T-helper 2 cell (primary cell): ENCODE measurements at places on chromosomes 6 and 20.

GRCh38 chr6:20712011-20712410 lies 177.8 kb downstream of the CDKAL1 start:
- no peak for DNase-seq

DNA sequence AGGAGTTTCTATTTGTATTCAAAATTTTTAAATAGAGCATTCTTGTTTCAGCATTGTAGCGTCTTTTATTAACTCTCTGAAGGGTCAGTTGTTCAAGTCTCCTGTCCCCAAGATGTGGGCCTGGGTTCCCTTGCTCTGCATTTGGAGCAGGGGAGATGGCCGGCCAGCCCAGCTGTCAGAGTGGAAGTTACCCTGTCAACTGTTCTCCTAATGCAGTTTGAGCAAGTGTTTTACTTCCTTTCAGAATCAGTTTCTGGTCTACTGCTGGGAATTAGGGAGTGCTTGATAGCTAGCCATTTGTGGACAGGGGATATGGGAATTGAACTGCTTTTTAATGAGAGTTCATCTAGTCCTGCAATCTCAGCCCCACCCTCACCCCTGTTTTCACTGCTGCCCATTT lies 116.6 kb downstream of the QKI start:
- no peak for DNase-seq

DNA sequence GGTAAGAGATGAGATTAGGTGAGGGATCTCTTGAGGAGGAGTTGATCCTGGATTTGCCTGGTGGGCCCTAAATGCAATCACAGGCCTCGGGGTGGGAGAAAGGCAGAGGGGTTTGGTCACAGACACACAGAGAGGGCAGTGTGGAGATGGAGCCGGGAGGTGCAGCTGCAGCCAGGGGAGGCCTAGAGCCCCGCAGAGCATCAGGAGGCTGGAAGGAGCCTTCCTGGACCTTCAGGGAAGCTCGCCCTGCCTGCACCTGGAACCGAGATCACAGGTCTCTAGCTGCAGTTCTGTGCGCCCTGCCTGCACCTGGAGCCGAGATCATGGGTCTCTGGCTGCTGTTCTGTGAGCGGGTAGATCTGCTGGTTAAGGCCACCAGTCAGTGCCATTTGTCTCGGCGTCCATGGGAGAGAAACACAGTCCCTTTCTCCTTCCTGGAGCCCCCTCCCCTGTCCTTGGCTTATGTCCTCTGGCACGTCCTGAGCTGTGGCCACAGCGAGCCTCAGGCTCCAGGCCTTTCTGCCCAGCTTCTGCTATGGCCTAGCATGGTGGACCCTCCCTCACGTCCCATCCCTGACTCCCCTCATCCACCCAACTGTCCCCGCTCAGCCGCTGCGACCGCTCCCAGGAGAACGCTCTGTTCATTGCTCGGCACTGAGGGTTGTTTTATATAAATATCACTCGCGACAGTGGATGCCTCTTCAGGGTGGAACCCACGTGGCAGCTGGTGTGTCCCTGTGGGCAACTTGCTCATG lies 112.0 kb downstream of the DACT2 start:
- no peak for DNase-seq

DNA sequence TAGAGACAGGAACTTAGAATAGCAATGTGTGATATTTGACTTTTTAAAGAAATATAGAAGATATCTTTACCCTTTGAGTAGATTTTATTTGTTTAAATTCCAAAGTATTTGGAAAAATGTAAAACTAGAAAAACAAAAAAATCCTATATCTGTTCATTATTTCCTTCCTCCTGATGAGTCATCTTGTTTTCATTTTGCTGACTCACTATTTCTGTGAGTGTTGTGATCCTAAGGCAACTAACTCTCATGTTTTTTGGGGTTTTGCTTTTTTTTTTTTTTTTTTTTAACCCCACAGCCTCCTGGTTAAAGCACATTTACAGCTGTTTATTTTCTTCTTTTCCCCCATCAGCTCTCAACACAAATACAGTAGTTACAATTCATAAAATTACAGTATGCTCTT lies 37.8 kb upstream of the THEMIS start:
- DNase-seq, result peak; percentile 77

GRCh38 chr6:92126088-92126487 lies 1293.3 kb downstream of the EPHA7 start:
- no peak for DNase-seq

DNA sequence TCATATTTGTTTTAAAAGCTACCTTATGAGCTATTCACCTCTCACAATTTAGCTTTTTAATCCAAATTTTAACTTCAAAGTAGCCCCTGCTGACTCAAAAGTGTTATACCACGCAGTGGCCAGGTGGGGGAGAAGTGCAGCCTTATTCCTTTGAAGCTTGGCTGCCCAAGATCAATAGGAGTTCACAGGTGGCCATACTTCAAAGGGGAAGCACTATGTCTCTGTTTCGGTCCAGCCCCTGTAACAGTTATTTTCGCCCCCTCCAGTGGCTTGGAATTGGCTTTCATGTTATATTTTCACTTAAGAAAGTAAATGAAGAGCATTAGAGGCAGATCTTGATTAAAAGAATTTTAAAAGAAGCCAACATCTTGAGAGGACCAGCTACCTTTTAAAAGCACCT lies 608.4 kb downstream of the EPHA7 start:
- no peak for DNase-seq

DNA sequence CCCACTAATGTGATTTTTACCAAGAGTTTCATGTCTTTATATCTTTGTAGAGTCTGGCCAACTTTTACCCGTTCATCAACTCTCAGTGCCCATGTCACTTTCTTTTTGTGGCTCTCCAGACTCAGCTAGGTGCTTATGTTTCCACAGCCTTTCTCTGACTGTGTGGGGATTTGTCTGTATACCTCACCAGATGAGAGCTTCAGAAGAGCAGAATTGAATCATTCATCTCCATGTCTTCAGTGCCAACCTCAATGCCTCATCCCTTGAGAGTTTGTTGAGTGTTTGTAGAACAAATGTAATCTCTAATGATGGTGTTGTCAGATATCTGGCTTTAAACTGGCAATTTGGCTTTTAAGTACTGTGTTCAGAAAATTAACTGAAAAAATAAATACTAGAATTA lies 16.8 kb upstream of the CCN2 start:
- DNase-seq, result no peak

GRCh38 chr6:3489961-3490624 lies 33.2 kb upstream of the SLC22A23 start:
- DNase-seq, result no peak

- no peak for DNase-seq
Measured at GRCh38 chr6:38193051-38193450, 373.5 kb downstream of the ZFAND3 start.

- DNase-seq, result no peak
Measured at GRCh38 chr6:106509420-106510089, 119.7 kb downstream of the RTN4IP1 start.

DNA sequence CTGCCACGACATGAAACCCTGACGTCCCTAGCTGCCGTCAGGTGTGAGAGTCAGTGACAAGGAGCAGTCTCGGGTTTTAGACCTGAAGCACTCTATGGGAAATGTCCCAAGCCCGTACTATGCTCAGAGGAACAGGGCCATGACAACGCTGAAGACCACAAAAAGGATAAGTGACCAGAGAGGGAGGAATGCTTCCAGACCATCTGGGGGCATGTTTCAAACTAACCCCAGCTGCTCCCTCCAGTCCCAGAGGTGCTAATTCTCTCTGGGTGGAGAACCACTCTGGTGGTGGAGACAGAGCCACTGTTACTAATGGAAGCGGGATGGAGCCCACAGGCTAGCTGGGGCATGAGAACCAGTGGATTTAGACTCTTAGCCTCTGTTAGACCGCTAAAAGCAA lies 8.7 kb downstream of the AURKA start:
- DNase-seq, result no peak

GRCh38 chr6:46051962-46052361 lies 36.3 kb upstream of the CLIC5 start:
- DNase-seq, result no peak

DNA sequence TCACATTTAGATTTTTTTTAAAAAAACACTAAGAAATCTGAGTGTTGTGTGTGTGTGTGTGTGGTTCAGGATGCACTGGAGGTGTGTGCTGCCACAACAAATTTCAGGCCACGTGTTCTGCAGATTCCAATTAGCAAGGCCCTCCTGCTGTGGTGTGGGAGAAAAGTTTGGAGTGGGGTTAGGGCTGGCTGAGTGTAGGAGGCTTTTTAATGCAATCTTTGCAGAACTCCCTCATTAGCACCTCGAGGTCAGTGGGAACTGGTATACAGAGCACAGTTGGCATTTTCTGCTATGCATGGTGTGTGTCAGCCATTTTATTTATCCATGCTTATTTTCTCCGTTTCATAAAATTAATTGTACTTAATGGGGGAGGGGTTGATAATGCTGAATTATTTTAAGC lies 187.6 kb downstream of the SOX4 start:
- no peak for DNase-seq

GRCh38 chr20:57622579-57623381 lies 2.6 kb upstream of the ZBP1 start:
- peak; percentile 38 for DNase-seq

DNA sequence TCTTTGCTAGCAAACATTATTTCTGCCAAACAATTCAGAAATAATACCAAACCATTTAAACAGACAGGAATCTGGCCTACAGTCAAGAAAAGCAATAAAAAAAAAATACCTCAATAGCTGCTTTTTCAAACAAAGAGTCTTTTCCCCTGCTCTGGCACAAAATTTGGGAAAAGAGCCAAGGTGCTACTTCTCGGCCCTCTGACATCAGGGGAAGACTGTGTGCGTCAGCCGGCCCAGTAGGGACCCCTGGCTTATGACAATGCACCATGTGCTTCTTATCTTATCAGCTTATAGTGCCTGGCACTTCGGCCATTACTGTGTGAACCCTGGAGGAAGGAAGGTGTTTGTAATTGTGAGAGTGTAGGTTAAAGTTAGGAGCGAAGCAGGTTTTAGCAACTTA lies 89.4 kb downstream of the PDE10A start:
- DNase-seq, result no peak

DNA sequence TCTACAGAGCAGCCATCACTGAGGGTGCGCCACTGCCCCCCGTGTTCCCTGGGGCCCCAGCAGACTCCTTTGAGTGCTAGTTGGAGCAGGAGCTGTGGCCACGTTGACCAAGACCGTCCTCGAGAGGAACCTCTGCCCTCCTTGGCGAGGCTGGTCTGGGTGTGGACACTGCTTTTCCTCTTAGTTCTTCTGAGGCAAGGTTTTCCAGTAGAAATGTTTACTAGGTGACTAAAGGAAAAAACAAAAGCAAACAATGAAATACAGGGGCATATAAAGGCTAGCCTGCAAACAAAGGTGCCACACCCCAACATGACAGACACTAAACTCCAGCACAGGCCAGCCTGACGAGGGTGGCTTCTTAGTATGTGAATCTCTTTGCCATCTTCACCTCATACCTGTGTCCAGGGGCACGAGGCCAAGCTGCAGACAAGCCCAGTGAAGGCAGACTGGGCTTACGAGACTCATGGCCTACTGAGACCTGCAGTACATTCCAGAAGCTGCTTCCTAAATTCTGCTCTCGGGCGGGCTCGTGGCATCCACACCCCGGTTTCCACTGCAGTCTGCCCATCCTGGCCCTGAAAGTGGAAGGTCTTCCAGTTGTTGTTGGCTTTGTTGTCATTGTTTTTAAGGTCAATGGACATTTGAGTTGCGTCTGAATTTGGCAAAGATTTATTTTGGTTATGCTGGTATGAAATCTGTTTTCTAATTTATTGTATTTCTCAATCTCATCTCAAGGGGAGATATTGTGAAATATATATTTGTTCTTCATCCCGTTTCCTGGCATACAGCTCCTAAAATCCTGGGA lies 39.2 kb downstream of the FAM50B start:
- DNase-seq, result no peak

GRCh38 chr6:155327326-155328073 lies 13.2 kb upstream of the TFB1M start:
- peak; percentile 20 for DNase-seq

DNA sequence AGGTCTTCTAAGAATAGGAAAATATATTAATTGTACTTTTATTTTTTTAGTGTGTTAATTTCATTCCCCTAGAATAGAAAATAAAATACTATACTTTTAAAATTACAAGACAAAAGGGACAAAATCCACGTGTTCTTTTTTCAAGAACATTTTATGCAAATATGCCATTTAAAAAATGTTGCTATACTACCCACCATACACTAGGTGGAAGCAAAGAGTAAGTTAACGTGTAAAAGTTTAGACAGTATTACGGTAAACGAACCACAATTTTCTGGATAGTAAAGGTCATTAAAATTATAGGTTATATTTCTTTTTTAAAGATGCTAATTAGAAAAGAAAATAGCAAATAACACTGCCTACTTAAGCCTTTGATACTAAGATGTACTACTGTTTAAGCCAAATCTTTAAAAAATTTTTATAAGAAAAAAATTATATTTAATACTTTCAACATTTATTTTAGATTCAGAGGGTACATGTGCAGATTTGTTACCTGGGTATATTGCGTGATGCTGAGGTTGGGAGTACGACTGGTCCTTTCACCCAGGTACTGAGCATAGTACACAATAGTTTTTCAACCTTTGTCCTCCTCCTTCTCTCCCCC lies 287.6 kb downstream of the PHF3 start:
- no peak for DNase-seq

GRCh38 chr6:6815732-6816131 lies 227.2 kb downstream of the LY86 start:
- no peak for DNase-seq

DNA sequence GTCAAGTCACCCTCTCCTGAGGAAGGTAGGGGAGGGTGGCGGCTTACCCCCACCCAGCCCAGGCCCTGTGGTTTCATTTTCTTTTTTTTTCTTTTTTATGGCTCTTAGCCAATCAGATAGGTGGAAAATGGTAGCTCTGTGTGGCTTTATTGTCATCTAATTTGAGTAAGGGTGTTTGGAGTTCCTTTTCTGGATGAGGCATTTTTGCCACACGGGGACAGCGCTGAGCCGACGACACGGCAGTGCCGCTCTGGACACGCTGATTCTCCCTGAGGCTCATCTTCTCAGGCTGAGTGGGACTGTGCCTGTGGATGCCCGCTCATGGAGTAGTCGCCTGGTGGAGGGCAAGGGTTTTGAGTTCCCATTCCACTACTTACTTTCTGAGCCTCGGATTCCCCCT lies 37.6 kb upstream of the ANGPT4 start:
- DNase-seq, result no peak

- no peak for DNase-seq
Measured at GRCh38 chr6:44149369-44150012, 9.1 kb upstream of the CAPN11 start.

DNA sequence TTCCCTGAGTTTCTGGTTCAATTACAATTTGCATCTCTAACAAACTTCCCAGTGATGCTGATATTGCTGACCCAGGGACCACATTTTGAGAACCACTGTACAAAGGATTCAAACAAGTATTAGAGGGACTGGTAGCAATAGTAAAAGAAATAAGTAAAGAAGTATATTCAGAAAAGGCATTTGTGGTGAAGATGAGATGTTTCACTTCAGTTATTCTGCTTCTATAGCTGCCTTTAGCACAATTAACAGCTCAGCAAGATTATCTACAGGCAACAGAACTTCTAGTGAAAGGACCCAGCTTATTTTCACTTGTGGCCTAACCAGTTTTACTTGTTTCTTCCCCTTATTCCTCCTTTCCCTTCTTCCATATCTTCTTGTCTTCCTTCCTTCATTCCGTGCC lies 149.4 kb downstream of the PHF3 start:
- DNase-seq, result no peak

- no peak for DNase-seq
Measured at GRCh38 chr20:43015566-43015965, 174.1 kb downstream of the PTPRT start.

GRCh38 chr6:107585815-107586435 lies 96.0 kb downstream of the SOBP start:
- DNase-seq, result no peak

GRCh38 chr6:154478701-154479060 lies 31.8 kb downstream of the CNKSR3 start:
- no peak for DNase-seq

- no peak for DNase-seq
Measured at GRCh38 chr20:25135031-25135430, 53.1 kb upstream of the VSX1 start.
